ENCODE measurements at places on chromosomes 16 and 17. TPM values are rescaled to one million over a fixed set of nuclear protein-coding genes. Genes with fewer than 3 reads are reported as not detected.
A peak's percentile ranks its signal among the peaks of the same experiment; 100 is the strongest.

DNA sequence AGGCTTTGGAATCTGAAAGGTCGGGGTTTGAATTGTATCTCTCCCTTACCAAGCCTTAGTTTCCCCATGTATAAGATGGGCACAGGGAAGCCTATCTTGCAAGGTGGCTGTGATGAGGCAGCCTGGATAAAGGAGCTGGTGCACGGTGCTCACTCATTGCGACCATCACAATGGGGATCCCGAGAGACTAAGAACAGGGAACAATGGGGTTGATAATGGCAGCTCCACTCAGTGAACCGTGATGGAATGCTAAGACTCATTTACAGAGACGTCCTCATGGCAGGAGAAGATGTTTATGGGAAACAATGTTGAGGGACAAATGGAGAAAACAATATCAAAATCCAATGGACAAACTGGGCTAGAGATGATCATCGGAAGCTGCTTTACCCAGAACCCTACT is 81.8 kb downstream of the SPACA3 start:
- no peaks in the 10 kb centered on the region for H3K4me1 ChIP-seq
- DNase-seq = no peak
- H3K36me3 ChIP-seq = no peaks in the 10 kb centered on the region
- H3K27me3 ChIP-seq = no peaks in the 10 kb centered on the region
- no peak overlapping the region for H3K27ac ChIP-seq
- H3K4me3 ChIP-seq = no peak overlapping the region

- no peaks in the 10 kb centered on the region for H3K36me3 ChIP-seq
- H3K27me3 ChIP-seq = peaks cover 16% of the 10 kb centered on the region
- no peak overlapping the region for H3K4me3 ChIP-seq
- no peaks in the 10 kb centered on the region for H3K4me1 ChIP-seq
Measured at GRCh38 chr16:77571115-77571862, 136.5 kb upstream of the ADAMTS18 start.

DNA sequence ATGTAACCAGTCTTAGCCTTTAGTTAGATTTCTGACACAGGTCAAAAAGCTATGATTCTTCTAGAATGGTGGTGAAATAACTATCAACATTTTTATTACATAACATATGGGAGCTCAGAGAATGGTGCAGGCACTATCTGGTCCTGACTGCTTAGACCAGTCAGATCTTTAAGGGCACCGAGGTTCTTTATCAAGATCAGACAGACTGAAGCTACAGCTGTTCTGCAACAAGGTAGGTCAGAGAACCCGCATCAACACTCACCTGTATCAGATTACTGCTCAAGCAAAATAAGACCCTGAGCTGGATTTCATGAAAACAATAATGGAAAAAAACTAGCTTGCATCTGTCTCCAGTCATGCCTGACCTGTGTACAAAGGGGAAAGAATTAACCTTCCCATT is 160.4 kb downstream of the KCNJ2 start:
- no peaks in the 10 kb centered on the region for H3K36me3 ChIP-seq
- H3K27ac ChIP-seq = no peak overlapping the region
- H3K4me1 ChIP-seq = no peaks in the 10 kb centered on the region
- no peaks in the 10 kb centered on the region for H3K27me3 ChIP-seq
- H3K4me3 ChIP-seq = no peak overlapping the region

GRCh38 chr16:4415538-4416199 is 727 bp downstream of the CORO7 start:
- H3K27ac ChIP-seq = no peak overlapping the region
- H3K4me3 ChIP-seq = peak overlapping the region; percentile 61
- no peaks in the 10 kb centered on the region for H3K27me3 ChIP-seq
- H3K4me1 ChIP-seq = no peaks in the 10 kb centered on the region
- DNase-seq = peak; percentile 27
- H3K36me3 ChIP-seq = no peaks in the 10 kb centered on the region

DNA sequence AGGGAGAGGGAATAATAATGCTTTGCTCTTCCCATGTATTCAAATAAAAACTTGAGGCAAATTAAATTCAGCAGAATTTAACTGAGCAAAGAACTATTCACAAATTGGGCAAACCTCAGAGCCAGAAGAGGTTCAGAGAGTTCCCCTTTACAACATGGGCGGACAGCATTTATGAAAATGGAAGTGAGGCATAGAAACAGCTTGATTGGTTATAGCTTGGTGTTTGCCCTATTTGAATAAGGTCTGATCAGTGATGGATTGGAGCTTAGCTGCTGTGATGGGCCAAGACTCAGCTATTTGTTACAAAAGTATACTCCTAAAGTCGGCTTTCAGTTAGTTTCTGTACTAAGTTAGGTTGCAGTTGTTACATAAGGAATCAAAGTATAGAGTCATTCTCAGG is 63.0 kb downstream of the TMEM100 start:
- no peaks in the 10 kb centered on the region for H3K36me3 ChIP-seq
- no peaks in the 10 kb centered on the region for H3K27me3 ChIP-seq
- no peak overlapping the region for H3K27ac ChIP-seq
- no peak for DNase-seq
- peaks cover 18% of the 10 kb centered on the region for H3K4me1 ChIP-seq
- no peak overlapping the region for H3K4me3 ChIP-seq

- H3K4me1 ChIP-seq = peaks cover 4% of the 10 kb centered on the region
- DNase-seq = no peak
- H3K36me3 ChIP-seq = no peaks in the 10 kb centered on the region
- no peaks in the 10 kb centered on the region for H3K27me3 ChIP-seq
- no peak overlapping the region for H3K4me3 ChIP-seq
- H3K27ac ChIP-seq = no peak overlapping the region
Measured at GRCh38 chr17:77033892-77034404, 106.8 kb upstream of the SEC14L1 start.

DNA sequence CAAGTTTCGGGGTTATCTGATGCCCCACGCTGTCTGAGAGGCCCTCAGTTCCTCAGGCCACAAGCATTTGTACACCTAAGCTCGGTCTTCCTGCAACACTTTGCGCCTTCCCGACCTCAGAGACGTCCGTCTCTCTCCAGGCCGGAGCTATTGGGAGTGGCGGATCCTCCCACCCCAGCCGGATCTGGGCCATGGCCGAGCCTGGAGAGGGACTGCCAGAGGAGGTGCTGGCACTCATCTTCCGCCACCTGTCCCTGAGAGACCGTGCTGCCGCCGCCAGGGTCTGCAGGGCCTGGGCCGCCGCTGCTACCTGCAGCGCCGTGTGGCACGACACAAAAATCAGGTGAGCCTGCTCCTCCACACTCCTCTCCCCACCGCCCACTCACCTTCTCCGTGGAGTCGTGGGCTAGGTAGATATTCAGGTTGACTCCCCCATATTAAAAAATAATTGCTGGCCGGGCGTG is 1.9 kb downstream of the FBXL8 start:
- peaks cover 97% of the 10 kb centered on the region for H3K27me3 ChIP-seq
- no peaks in the 10 kb centered on the region for H3K36me3 ChIP-seq
- DNase-seq = no peak
- H3K27ac ChIP-seq = no peak overlapping the region
- H3K4me1 ChIP-seq = peaks cover 6% of the 10 kb centered on the region

GRCh38 chr17:82807562-82807961 is 32.3 kb downstream of the ZNF750 start:
- no peaks in the 10 kb centered on the region for H3K27me3 ChIP-seq
- H3K36me3 ChIP-seq = no peaks in the 10 kb centered on the region
- H3K27ac ChIP-seq = no peak overlapping the region
- DNase-seq = no peak

DNA sequence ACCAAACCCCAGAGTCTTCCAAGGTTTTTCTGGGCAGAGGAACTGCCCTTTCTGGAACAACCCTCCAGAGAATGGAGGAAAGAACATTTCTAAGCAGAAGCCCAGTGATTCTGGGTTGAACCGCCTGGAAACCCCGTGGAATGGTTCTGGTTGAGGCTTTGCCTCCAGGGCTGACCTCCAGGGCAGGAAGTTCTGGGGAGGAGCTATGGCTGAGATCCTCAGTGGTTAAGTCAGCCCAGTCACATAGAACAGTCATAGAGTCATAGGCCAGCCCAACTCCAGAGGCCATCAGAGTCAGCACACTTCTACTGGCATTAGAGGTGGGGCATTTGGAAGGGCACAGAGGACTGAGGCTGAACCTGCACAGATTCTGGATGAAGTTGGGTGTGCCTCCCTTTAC is 65.9 kb downstream of the SPACA3 start:
- no peak overlapping the region for H3K4me3 ChIP-seq
- DNase-seq = no peak
- H3K4me1 ChIP-seq = no peaks in the 10 kb centered on the region

DNA sequence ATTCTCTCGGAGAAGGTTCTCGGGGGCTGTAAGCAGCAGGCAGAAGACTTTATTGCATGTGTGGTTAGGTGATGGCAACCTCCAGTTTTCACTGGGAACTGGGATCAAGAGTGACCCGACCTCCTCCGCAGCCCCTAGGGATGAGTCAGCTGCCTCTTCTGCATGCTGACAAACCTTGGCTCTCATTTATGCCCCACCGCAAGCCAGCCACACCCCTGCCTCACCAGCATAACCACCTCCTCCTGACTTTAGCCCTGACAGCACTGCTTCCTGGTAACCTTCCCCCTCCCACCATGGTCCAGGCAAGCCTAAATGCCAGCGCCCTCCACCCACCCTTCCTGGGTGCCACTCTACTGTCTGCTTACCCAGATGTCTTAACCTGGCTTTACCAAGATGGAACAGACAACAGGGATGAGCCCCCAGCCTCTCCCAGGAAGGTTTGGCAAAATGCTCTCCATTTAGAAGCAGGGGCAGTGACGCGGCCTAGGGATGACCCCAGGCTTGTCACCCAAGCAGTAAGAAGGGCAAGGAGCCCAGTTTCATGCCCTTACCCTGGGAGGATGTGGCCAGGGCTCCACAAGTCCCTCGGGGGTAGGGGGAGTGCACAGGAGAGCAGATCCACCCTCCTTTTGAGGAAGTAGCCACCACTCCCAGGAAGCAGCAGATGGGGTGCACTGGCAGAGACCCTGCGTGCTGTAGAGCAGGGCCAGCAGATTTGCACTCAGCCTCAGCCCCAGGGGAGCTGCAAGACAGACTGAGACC is 73.5 kb downstream of the GOSR1 start:
- H3K36me3 ChIP-seq = no peaks in the 10 kb centered on the region
- H3K4me3 ChIP-seq = no peak overlapping the region
- DNase-seq = peak; percentile 49
- H3K27ac ChIP-seq = no peak overlapping the region
- no peaks in the 10 kb centered on the region for H3K4me1 ChIP-seq

DNA sequence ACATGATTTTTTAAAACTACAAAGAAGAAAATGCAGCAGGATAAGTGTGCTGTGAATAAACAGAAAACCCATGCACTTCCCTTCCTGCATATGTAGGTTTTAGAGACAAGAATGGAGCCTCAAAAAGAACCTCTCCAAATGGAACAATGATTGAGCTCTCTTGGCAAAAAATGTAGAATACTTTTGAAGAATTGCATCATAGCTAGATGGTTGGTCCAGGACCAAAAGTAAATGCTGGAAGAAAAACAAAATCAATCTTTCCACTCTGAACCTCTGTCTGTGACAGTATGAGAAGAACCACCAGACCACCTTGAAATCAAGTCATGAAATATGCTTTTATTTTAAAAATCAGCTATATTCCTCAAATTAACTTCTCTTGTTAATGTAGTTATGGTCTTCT is 17.5 kb downstream of the HELZ start:
- DNase-seq = no peak
- no peaks in the 10 kb centered on the region for H3K4me1 ChIP-seq
- no peaks in the 10 kb centered on the region for H3K27me3 ChIP-seq
- H3K36me3 ChIP-seq = peaks cover 5% of the 10 kb centered on the region

- H3K4me3 ChIP-seq = no peak overlapping the region
- DNase-seq = no peak
- no peak overlapping the region for H3K27ac ChIP-seq
- H3K27me3 ChIP-seq = no peaks in the 10 kb centered on the region
- H3K4me1 ChIP-seq = peaks cover 16% of the 10 kb centered on the region
- H3K36me3 ChIP-seq = no peaks in the 10 kb centered on the region
Measured at GRCh38 chr16:77897129-77897437, 108.7 kb downstream of the VAT1L start.

DNA sequence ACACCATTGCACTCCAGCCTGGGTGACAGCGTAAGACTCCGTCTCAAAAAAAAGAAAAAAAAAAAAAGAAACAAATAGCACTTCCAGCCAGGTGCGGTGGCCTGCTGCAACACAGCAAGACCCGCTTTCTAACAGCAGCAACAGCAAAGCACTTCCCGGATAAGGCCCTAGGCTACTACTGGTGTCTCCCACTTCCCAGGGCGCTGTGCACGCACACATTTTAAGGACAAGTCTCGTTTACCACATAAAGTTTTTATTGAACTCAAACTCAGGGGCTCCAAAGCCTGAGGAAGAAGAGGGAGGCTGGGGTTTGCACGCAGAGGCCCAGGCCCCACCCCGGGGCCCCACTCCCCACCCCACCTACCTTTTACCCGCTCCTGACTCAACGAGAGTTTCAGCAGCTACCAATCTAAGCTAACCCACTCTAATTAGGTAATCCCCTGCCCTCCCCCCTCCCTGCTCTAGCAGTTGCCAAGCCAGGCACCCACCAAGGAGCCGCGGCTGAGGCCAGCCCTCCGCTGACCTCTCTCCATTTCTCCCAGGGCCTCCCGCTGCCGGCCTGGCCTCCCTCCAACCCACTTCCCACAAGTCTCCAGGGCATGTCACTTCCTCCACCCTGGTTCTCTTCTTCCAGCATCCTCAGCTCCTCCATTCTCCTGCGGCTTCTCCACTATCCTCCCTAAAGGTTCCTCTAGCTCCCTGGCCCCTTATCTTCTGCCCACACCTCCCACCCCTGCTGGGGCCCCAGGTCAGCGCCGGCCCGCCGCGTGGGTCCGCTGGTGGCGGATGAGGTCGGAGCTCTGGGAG is 2.4 kb downstream of the ZNF768 start:
- H3K36me3 ChIP-seq = peaks cover 4% of the 10 kb centered on the region
- no peak overlapping the region for H3K27ac ChIP-seq
- H3K4me1 ChIP-seq = peaks cover 5% of the 10 kb centered on the region

The DRC3 gene
- 0.18 TPM for total RNA-seq

The KCNAB3 gene
- total RNA-seq = 1.8 TPM
